ENCODE measurements at places on chromosomes 16 and 17. TPM values are rescaled to one million over a fixed set of nuclear protein-coding genes. Genes with fewer than 3 reads are reported as not detected.

Gene TMIGD1
- not detected for total RNA-seq

Gene KRT33B
- total RNA-seq, result not detected

Gene MRPS7
- 43.1 TPM for total RNA-seq

Gene SEPTIN1
- total RNA-seq, result under 0.01 TPM

Gene KRTAP4-9
- total RNA-seq, result not detected

Gene TGFB1I1
- total RNA-seq, result 11.6 TPM

Gene RND2
- total RNA-seq, result 0.60 TPM

Gene CES1
- 0.60 TPM for total RNA-seq

Gene RCVRN
- not detected for total RNA-seq

Gene KRTAP4-4
- not detected for total RNA-seq

Gene CBLN1
- total RNA-seq, result not detected

Gene MTSS2
- total RNA-seq, result 13.6 TPM

Gene TEX14
- under 0.01 TPM for total RNA-seq

Gene PDIA2
- under 0.01 TPM for total RNA-seq

Gene CCL11
- 0.52 TPM for total RNA-seq

Gene C17orf67
- total RNA-seq, result 0.60 TPM

Gene NKD1
- total RNA-seq, result under 0.01 TPM
